Cardiac septum (tissue), 1 donor: ENCODE measurements at places on chromosomes 7 and 10. TPM values are rescaled to one million over a fixed set of nuclear protein-coding genes. Genes with fewer than 3 reads are reported as not detected.

The WAPL gene
- total RNA-seq = 24.0 TPM

The ZNF853 gene
- total RNA-seq = 14.2 TPM

The ING3 gene
- 15.5 TPM for total RNA-seq

The CFAP46 gene
- 0.94 TPM for total RNA-seq

The SORCS3 gene
- total RNA-seq = not detected

The CNPY1 gene
- not detected for total RNA-seq

The RAPGEF5 gene
- total RNA-seq = 22.4 TPM

The INMT gene
- total RNA-seq = 17.3 TPM

The AKR1C8 gene
- 0.86 TPM for total RNA-seq

The POU6F2 gene
- total RNA-seq = 0.19 TPM

The CRYGN gene
- total RNA-seq = not detected

The PAPOLB gene
- total RNA-seq = 0.05 TPM

The CC2D2B gene
- total RNA-seq = 1.5 TPM

The ACSM6 gene
- 0.30 TPM for total RNA-seq

The SRRM3 gene
- total RNA-seq = 7.6 TPM

The CSTF2T gene
- total RNA-seq = 20.4 TPM

The NSMCE4A gene
- 29.0 TPM for total RNA-seq

The GDI2 gene
- 107 TPM for total RNA-seq

The MACC1 gene
- total RNA-seq = 0.13 TPM

The LIPF gene
- total RNA-seq = not detected

The ST8SIA6 gene
- 6.9 TPM for total RNA-seq

The DNAH11 gene
- 0.51 TPM for total RNA-seq

The ASB10 gene
- 17.3 TPM for total RNA-seq

The VENTX gene
- 0.40 TPM for total RNA-seq

The C10orf53 gene
- not detected for total RNA-seq

The EVX1 gene
- total RNA-seq = not detected

The GJC3 gene
- total RNA-seq = not detected

The PTPRE gene
- 51.1 TPM for total RNA-seq

The FAM20C gene
- total RNA-seq = 30.2 TPM

The ZPBP gene
- not detected for total RNA-seq

The C1GALT1 gene
- 20.6 TPM for total RNA-seq

The ACHE gene
- 2.1 TPM for total RNA-seq

The ST7 gene
- total RNA-seq = 23.4 TPM

The SORCS1 gene
- 0.43 TPM for total RNA-seq

The LRIT2 gene
- not detected for total RNA-seq

The NPC1L1 gene
- total RNA-seq = 0.19 TPM

The TMEM213 gene
- total RNA-seq = not detected

The SSC4D gene
- 0.51 TPM for total RNA-seq

The RET gene
- 0.94 TPM for total RNA-seq

The FZD1 gene
- total RNA-seq = 23.1 TPM

The ACTL6B gene
- total RNA-seq = not detected

The TAS2R4 gene
- total RNA-seq = 0.54 TPM

The LBX1 gene
- 0.13 TPM for total RNA-seq

The OGDHL gene
- total RNA-seq = 11.5 TPM

The KLF14 gene
- not detected for total RNA-seq

The VWDE gene
- total RNA-seq = 0.38 TPM

The CRHR2 gene
- 0.57 TPM for total RNA-seq

The SYPL1 gene
- total RNA-seq = 58.3 TPM

The VIPR2 gene
- total RNA-seq = 23.2 TPM

The TNS3 gene
- 29.0 TPM for total RNA-seq

The HTR5A gene
- total RNA-seq = not detected

The GSTO2 gene
- 0.67 TPM for total RNA-seq

The LRRD1 gene
- total RNA-seq = 0.43 TPM
